A549 (cell line): ENCODE measurements at places on chromosomes 12 and 14.
A peak's percentile ranks its signal among the peaks of the same experiment; 100 is the strongest.

- no peak for DNase-seq
Measured at GRCh38 chr12:81284137-81284536, 206.3 kb downstream of the ACSS3 start.

GRCh38 chr14:35240231-35240630 lies 52.0 kb upstream of the PSMA6 start:
- no peak for DNase-seq

DNA sequence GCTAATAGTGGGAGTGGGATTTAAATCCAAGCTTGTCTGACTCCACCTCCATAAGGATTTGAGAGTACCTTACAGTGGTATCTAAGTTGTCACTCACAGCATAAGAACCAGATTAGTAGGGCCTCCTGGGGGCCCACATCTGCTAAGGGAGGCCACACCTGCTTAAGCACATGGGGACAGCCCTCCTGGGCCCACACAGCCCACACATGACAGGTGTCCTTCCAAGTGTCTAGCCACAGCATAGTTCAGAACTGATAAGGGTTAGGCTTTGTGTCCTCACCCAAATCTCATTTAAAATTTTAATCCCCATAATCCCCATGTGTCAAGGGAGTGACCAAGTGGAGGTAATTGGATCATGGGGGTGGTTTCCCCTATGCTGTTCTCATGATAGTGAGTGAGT lies 186.0 kb upstream of the HMGA2 start:
- DNase-seq: no peak

DNA sequence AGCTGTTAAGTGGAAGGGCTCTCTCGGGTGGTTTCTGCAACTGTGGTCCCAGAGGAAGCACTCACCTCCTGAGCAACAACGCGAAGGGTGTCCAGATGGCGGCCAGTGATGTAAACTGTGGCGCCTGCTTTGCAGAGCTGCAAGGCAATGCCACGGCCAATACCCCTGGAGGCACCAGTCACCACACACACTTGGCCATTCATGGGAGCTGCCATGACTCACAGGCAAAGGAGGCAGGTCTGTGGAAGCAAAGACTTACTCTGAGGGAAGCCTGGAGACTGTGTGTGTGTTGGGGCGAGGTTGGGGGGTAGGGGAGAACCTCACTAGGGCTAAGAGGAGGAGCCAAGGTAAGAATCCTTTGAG lies 707 bp downstream of the DHRS1 start:
- peak; percentile 60 for DNase-seq

- DNase-seq: no peak
Measured at GRCh38 chr14:24315807-24316596, 4.7 kb downstream of the LTB4R start.

GRCh38 chr12:58346032-58346632 lies 404.8 kb downstream of the ATP23 start:
- peak; percentile 46 for DNase-seq

DNA sequence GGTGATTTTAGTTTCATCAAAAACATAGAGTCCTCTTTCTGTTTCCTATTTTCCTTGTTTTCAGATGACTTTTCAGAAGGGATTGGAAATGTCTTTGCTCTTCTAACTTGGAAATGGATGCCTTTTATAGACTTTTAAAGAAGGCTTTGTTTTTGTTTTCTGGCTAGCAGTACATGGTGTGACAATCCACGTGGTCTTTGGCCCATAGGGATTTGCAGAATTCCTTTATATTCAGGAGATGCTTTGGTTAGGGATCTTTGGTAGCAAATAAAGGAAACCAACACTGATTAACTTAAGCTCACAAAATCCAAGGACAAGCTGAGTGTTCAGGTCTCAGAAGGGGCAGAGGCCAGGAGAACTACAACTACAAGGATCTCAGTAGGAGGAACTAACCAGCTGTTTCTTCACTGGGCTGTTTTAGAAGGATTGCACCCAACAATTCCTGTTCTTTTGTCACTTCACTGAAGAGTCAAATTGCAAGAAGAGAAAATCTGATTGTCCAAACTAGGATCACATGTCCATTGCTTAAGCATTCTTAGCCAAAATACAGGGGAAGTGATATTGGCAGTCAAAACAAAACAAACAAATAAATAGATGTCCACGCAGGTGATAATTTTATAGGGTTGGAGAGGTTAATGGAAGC lies 58.6 kb upstream of the MANSC4 start:
- DNase-seq: no peak

DNA sequence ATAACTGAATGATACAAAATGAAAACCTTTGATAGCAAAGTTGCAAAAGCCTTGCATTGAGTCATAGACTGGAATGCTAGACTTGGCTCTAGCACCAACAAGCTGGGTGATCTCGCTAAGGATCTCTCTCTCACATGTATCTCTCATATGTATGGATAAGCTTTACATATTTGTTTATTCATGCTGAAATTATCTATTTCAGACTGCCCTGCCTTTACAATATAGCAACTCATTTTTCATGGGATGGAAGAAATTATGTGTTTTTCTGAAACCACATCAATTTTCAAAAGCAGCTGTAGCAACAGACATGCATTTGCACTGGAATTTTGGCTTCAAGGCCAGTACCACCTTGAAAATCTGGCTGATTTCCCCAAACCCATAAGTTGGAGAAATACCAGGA lies 11.4 kb downstream of the RERG start:
- DNase-seq: peak; percentile 8

GRCh38 chr12:24280056-24280842 lies 330.8 kb upstream of the SOX5 start:
- DNase-seq: no peak

DNA sequence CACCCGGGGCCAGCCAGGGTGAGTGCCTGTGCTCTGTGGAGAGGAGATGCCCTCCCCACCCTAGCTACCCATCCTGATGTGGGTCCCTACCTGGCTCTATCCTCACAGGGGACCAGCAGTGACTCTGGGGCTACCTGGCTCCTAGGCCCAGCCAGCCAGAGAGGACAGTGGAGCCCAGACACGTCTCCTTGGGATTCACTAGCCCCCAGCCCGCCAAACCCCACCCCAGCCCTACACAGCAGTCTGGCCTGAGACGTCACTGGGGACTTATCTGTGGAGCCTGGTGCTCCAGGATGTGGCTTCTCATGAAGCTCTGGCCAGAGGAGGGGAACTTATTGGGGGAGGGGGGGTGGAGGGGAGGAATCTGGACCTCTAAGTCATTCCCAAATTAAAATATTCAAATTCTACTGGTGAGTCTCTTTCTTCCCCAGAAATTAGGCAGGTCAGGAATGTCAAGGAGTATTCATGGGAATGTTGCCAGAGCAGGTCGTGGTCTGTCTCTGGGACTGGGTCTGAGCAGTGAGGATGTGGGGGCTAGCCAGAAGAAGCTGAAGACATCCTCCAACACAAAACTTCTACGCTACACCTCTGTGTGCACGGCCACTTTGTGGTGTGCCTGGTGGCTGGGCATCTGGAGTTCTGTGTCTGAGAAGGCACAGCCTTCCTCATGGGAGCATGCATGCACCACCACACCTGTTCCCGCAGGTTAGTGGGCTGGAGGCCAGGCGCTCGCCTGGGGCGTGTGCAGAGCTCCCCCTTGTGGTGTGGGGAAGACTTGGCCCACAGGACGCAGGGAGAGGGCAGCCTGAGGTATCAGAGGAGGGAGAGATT lies 2.7 kb downstream of the CMTM5 start:
- peak; percentile 62 for DNase-seq

DNA sequence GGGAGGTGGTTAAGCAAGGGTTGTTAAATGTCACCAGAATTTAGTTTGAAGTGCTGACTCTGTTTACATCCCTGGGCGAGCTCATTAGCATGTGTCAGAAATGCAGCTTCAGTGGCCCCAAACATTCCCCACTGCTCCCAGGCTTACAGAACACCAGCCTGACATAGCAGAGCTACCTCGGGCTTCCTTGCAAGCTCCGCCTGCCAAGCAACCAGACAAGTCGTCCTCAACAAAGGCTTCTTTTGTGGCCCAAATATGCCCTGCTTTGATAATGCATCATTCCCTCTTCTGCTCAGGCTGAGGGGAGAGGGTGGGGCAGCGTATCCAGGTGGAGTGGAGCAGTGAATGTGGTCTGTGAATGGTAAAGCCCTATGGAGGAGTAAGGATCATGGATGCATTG lies 28.0 kb downstream of the ERH start:
- DNase-seq: no peak

- no peak for DNase-seq
Measured at GRCh38 chr14:79786522-79786921, 424.8 kb downstream of the DIO2 start.

DNA sequence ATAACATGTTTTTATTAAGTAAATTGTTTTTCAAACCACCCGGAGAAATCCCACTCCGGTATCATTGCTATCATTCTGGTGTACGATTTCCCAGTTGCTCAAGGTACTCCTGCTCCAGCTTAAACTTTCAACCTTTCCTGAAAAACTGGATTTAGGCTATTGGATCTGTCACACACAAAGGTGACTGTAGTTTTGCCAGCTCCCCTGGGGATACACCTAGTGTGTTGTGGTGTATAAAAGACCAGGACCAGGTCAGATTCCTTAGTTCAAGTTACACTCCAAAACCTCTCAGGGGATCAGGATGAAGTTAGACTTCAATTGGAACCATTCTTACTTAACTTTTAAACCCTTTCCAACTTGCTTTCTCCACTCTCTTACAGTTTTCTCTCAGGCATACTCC lies 303.9 kb downstream of the NOVA1 start:
- no peak for DNase-seq

GRCh38 chr12:16552301-16552700 lies 53.7 kb downstream of the LMO3 start:
- no peak for DNase-seq

GRCh38 chr14:72701605-72702004 lies 192.3 kb downstream of the DPF3 start:
- DNase-seq: no peak

DNA sequence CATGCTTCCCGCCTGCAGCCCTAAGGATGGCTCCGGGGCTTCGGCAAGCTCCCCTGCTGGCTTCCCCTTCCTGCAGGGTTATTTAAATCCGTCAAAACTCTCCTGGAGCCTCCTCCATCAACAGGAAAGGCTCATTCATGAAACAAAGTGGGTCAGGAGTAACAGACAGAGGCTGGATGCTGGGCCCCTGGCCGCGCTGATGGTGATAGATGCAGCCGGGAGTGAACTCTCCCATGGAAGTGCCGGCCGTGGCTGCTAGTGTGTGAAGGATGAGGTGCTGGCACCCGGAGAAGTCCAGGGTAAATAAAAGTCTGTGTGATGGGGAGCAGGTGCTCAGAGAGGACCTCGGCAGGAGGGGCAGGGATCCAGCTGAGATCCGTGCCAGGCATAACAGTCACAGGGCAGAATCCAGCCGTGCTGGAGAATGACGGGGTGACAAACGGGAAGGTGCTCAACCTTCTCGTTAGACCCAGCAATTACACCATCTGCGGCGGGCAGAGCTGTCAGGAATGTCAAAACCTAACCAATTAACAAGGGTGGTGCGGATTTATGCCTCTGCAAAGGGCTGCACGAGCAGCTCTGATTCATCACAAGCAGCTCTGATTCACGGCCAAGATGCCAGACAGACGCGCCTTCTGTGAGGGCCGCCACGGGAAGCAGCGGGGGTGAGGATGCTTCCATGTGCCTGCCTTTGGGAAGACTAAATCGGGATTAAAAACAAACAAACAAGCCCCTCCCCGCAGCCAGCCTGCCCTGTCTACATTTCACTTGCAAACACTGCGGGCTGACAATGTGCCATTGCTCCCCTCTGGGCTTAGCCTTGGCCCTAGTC lies 55.6 kb downstream of the SYNE3 start:
- peak; percentile 39 for DNase-seq

- DNase-seq: peak; percentile 35
Measured at GRCh38 chr14:79369359-79370332, 841.7 kb downstream of the DIO2 start.

GRCh38 chr12:123369229-123369628 lies 4.6 kb upstream of the SBNO1 start:
- DNase-seq: no peak

DNA sequence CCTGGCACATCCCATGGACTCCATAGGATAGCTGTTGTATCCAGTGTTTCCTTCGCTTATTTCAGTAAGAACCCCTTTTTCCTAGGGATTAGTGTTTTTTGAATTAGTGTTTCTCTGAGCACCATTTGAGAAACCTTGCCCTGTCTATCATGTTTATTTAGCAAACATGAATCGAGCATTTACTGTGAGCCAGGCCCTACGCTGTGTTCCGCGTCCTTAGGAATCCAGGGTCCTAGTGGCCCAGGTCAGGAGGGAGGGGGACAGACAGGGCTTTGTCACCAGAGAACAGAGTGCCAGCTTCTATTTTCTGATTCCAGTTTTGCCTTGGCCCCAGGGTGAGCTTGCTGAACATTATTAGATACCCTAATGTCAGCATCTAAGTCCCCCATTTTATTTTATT lies 2.5 kb downstream of the TEAD4 start:
- DNase-seq: no peak

- DNase-seq: no peak
Measured at GRCh38 chr12:54661048-54661447, 12.9 kb upstream of the DCD start.

DNA sequence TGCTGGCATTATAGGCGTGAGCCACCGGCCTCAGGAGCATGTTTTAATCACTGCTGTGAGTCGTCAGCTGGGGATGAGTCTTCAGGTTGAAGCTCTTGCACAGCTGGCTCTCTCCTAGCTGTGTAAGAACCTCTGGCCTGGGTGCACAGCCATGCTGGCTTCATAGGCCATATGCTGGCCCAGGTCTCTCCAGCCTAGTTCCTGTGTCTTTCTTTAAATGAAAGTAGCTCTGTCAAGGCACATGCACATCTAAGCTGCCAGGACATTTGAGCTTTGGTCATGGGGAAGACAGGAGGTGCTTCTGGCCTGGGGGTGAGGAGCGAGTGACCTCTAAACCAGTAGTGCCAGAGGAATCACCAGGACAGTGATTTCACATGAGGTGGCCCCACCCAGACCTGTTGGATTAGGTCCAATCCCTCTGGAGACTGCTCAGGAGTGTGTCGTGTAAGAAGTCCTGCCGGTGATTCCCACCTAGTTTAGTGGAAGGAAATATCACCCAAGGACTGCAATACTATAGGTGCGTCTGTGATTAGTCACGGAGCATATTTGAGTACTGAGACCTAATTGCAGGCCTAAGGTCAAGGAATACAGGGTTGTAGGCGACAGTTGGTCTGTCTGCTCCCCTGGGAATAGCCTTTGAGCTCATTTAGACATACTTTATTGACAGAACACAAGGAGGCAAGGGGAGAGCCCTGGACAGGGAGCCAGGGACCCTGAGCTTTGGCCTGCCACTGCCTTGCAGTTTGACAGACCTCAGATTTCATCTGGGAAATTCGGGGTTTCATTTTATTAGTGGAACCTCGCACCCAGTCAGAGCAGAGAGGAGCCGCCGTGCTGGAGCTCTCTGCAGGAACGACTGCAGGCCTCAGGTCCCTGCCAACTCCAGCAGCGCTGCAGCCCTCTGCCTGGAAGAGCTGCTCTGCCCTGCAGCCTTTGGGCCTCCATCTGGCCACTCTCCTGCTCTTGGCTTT lies 67.0 kb downstream of the ANKRD9 start:
- no peak for DNase-seq

GRCh38 chr12:14986449-14986848 lies 13.6 kb downstream of the PDE6H start:
- DNase-seq: no peak

GRCh38 chr12:62211510-62211909 lies 48.7 kb upstream of the USP15 start:
- DNase-seq: no peak

GRCh38 chr12:27236498-27236897 lies 7.6 kb upstream of the STK38L start:
- DNase-seq: no peak
